CD4-positive, CD25-positive, alpha-beta regulatory T cell (primary cell): ENCODE measurements at places on chromosomes 7 and 10. TPM values are rescaled to one million over a fixed set of nuclear protein-coding genes. Genes with fewer than 3 reads are reported as not detected.

Gene POLR2J2
- 56.4 TPM for total RNA-seq

Gene C10orf105
- total RNA-seq, result 0.52 TPM

Gene THSD7A
- 0.02 TPM for total RNA-seq

Gene KLLN
- total RNA-seq, result 0.54 TPM

Gene LSM8
- total RNA-seq, result 38.6 TPM

Gene APBB1IP
- 86.4 TPM for total RNA-seq

Gene AP4M1
- total RNA-seq, result 5.6 TPM

Gene ACTA2
- total RNA-seq, result 26.2 TPM

Gene NYAP1
- 0.89 TPM for total RNA-seq

Gene LDB3
- total RNA-seq, result not detected

Gene GIMAP6
- total RNA-seq, result 43.8 TPM

Gene CRHR2
- total RNA-seq, result not detected

Gene PTPN20
- total RNA-seq, result not detected

Gene PON1
- not detected for total RNA-seq
